ENCODE measurements at places on chromosomes 11 and 22.
A peak's percentile ranks its signal among the peaks of the same experiment; 100 is the strongest.

DNA sequence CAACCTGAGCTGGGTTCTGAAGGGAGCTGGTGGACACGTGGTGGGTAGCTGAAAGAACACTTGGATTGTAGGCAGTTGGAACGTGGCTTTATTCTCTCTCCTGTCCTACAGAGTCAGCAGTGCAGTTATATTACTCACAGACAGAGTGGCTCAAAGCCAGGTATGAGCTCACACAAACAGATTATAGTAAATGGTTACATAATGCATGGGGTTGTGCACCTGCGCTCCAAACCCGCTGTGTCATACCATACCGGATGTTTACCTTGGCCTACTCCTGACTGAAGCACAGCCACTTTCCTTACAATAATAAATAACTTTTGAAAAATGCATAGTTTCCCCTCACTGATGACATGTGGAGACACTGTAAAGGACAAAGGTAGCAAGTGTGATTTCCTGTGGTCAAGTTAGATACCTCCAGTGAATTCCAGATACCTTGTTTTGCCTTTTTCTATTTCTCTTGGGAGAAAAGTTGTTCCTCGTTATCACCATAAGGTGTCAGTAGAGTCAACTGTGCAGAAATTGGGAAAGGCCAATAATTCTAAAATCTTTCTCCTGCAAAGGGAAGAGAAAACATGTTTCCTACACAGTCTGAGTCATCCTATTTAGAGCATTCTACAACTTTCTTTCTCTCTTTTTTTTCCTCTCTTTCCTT is 13.5 kb downstream of the MS4A6A start:
- DNase-seq: no peak

- DNase-seq: peak; percentile 87
Observed at GRCh38 chr22:23128269-23129108, 13.3 kb downstream of the RSPH14 start.

DNA sequence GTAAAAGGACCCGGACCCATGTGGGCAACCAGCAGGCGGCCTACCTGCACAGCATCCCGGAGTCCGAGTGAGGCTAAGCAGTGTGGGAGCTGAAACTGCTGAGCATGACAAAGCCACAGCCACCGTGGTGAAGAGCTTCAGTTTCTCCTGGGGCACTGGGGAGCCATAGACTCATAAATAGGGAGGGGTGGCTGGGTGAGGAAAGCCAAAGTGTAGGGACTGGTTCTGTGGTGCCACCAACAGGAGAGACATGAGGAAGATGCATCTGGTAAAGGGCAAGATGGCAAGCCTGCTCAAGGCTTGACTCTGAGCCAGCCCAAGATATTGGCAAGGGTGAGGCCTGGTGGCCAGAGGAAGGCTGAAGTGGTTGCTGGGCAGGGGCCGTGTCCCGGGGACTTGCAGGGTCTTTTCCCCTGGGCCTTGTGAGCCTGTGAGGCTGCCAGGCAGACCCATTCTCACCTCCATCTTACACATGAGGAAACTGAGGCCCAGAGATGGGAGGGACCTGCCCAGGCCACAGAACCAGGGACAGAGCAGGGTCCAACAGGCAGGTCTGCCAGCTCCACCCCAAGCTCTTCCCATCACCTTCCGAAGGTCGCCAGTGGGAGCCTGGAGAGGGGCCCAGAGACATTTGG is 30.4 kb downstream of the CYTH4 start:
- DNase-seq: no peak

GRCh38 chr11:76071090-76071489 is 135.2 kb downstream of the WNT11 start:
- no peak for DNase-seq

GRCh38 chr11:28838741-28839140 is 730.6 kb downstream of the METTL15 start:
- DNase-seq: no peak

GRCh38 chr11:46471943-46472661 is 80.5 kb upstream of the CHRM4 start:
- DNase-seq: no peak

- DNase-seq: no peak
Observed at GRCh38 chr11:77448269-77448668, 25.6 kb downstream of the PAK1 start.

DNA sequence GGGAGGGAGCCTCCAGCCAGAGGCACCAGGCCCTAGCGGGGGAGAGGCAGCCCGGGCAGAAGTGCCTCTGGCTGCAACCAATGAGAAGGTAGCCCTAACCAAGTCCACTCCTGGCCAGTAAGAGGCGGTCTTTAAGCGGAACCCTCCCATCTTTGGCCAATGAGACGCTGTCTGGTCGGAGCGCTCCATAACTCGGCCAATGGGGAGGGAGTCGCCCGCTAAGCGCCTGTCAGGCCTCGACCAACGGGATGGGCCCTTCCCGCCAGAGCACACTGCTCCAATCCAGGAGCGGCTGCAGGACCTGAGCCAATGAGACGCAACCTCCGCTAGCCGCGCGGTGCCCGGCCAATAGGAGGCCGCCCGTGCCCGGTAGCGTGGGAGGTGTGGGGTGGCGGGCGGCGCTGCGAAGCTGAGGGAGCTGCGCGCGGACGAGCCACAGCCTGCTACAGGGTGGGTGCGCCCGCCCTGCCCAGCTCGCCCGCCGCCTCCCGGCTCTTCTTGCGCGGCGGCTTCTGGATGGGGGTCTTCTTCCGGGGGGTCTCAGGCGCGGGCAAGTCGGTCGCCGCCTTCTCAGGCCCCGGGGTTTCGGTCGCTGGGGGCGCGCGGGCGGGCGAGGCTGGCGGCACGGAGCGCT is 12.6 kb downstream of the SCARF2 start:
- no peak for DNase-seq

GRCh38 chr22:46234969-46235368 is 15.1 kb downstream of the CDPF1 start:
- DNase-seq: no peak

DNA sequence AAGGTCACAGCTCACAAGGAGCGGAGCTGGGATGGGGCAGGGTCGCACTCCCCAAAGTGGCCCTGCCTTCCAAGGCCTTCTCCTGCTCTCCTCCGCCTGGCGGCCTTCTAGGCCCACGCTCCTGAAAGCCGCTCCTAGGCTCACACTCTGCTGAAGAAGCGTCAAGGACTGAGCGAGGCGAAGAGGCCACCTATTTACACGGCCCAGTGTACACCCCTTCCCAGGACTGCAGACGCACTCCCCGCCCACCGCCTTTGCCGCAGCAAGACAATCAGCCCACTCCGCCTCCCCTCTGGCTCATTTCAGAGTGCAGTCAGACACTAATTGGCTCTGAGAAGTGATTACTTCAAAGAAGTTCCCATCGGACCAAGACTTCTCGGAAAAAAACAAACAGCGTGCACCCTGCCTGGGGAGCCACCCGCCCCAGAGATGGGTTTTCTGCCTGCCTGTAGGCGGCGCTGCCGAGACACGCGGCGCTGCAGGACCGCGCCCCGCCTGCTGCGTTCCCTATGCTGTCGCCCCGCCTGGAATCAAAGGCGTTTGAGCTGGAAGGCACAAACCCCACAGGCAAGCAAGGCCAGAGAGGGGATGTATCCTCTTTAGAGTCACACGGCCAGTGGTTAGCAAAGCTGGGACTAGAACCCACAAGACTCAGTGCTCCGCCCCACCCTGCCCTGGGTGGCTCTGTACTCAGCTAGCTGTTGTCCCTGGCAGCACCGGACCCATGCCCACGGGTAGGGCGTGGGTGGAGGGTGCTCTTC is 414.8 kb downstream of the BUD13 start:
- no peak for DNase-seq

- DNase-seq: no peak
Observed at GRCh38 chr11:64643920-64644646, 53.1 kb downstream of the SLC22A12 start.

- no peak for DNase-seq
Observed at GRCh38 chr22:40058265-40058664, 63.5 kb downstream of the FAM83F start.

All from C1 segment of cervical spinal cord (tissue), 14 donors.